ENCODE measurements at places on chromosomes 7 and 10. TPM values are rescaled to one million over a fixed set of nuclear protein-coding genes. Genes with fewer than 3 reads are reported as not detected.

GRCh38 chr7:1248916-1249581 is 16.4 kb downstream of the UNCX start:
- no peak for DNase-seq
- H3K36me3 ChIP-seq: no peaks in the 10 kb centered on the region
- no peak overlapping the region for H3K4me3 ChIP-seq
- H3K4me1 ChIP-seq: no peaks in the 10 kb centered on the region
- H3K27ac ChIP-seq: no peak overlapping the region

DNA sequence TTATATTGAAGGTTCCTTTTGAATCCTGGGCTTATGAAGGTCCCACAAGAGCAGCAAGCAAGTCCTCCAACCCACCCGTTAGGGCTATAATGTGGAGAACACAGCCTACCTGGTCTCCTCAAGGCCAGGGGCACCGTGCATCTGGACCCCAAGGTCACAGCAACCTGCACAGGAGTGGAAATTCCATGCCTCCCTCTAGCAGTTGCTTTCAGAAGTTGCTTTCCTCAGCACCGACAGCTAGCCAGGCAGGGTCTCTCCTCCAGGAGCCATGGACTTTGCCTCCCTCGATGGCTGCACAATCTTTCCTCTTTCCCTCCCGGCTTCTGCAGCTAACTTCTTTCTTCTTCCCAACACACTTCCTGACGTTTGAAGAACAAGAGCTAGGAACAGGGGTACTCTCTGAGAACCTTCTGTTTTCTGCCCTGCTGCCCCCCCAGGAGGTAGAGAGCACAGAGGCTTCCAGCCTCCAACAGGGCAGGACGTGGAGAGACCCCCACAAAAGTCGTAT is 149.8 kb downstream of the PTPN20 start:
- H3K27me3 ChIP-seq: peaks cover 6% of the 10 kb centered on the region
- H3K27ac ChIP-seq: no peak overlapping the region
- no peak for DNase-seq
- H3K4me1 ChIP-seq: peaks cover 6% of the 10 kb centered on the region
- no peak overlapping the region for H3K4me3 ChIP-seq
- no peaks in the 10 kb centered on the region for H3K36me3 ChIP-seq

- H3K4me1 ChIP-seq: peaks cover 3% of the 10 kb centered on the region
- no peak overlapping the region for H3K4me3 ChIP-seq
- H3K27ac ChIP-seq: no peak overlapping the region
- no peak for DNase-seq
- no peaks in the 10 kb centered on the region for H3K36me3 ChIP-seq
- peaks cover 7% of the 10 kb centered on the region for H3K27me3 ChIP-seq
Observed at GRCh38 chr10:112338957-112339356, 35.0 kb upstream of the ACSL5 start.

GRCh38 chr7:25820432-25821040 is 331.5 kb upstream of the NFE2L3 start:
- no peak overlapping the region for H3K27ac ChIP-seq
- H3K4me1 ChIP-seq: no peaks in the 10 kb centered on the region
- H3K36me3 ChIP-seq: no peaks in the 10 kb centered on the region
- no peak overlapping the region for H3K4me3 ChIP-seq

DNA sequence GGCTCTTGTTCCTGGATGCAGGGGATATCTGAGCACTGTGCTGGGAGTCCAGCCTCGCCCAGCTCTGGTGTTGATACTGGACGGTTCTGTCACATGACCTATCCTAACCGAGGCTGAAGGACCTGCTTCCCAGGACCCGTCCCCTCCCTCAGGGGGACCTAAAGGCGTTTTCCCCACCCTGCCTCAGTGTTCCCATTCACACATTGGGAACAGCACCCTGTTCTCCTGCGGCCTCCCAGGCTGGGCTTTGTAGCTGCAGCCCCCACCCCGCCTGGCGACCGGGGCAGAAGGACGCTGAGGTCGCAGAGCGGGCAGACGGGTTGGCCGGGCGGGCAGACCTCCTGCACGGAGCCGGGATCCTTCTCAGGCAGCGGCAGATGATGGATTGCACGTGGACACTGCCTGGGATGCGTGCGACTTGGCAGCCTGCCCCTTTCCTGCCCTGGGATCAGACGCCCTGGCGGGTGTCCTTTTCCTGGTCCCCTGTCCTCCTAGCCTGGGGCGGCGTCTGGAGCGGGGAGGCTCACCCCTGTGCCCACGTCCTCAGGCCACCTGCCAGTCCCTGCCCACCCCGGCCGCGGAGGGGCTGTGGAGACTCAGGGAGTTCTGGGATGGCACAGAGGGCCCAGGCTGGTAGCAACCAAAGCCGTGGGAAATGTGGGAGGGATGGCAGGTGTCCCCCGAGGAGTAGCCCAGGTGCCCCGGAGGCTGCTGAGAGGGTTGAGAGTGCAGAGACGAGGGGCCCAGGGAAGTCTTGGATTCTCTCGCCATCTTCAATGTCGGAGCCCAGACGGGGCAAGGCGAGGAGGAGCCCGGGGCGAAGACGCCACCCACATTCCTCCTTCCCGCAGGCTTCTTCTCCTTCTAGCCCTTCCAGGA is 17.2 kb upstream of the PSMG3 start:
- peaks cover 9% of the 10 kb centered on the region for H3K4me1 ChIP-seq
- H3K27me3 ChIP-seq: peaks cover 18% of the 10 kb centered on the region
- no peak overlapping the region for H3K4me3 ChIP-seq
- no peak overlapping the region for H3K27ac ChIP-seq

DNA sequence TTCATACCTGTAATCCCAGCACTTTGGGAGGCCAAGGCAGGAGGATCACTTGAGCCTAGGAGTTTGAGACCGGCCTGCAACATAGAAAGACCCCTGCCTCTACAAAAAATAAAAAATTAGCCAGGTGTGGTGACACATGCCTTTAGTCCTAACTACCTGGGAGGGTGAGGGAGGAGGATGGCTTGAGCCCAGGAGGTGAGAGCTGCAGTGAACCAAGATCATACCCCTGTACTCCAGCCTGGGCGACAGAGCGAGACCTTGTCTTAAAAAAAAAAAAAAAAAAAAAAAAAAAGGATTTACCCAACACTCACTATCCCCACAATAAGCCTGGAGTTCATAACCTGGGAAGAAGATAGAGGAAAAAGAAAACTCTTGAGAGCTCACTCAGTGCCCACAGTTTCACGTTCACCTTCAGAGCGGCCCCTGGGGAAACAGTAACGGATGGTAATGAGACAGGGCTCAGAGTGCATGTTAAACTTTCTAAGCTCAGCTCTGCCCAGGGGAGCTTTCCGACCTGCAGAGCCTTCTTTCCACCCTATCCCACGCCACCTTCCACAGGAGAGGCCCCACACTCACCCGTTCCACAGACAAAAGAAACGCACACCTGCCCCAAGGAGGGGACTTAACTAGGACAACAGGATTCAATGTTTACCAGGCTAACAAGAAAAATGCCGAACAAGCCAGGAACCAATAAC is 259.8 kb upstream of the KLF14 start:
- no peak for DNase-seq
- H3K4me3 ChIP-seq: no peak overlapping the region
- H3K36me3 ChIP-seq: peaks cover 6% of the 10 kb centered on the region
- H3K27ac ChIP-seq: peak overlapping the region; percentile 28

DNA sequence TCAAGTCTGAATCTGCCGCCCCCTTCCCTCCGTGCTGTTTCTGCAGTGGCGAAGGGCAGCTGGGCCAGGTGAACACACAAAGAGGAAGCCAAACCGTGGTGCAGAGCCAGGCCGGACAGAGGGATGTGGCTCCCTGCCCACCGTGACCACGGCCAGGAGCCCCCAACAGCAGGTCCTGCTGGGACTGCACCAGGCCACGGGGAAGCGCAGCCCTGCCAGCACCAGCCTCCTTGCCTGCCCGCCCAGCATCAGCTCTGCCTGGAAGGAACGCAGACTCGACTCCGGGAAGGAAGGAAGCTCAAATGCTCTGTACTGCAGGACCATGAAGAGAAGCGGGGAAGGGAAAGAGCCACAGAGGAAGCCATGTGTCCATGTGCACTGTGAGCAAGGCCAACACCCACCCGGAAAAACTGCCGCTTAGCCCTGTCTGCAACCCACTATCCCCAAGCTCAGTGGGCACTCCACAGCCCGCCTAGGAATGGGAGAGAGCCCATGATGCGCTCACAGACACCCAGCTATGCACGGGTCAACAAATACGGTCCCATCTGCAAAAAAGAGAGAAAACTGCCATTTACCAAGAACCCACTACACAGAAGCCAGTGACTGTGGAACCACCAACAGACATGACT is 19.0 kb downstream of the GPER1 start:
- no peak overlapping the region for H3K4me3 ChIP-seq
- H3K27me3 ChIP-seq: no peaks in the 10 kb centered on the region
- no peak overlapping the region for H3K27ac ChIP-seq
- no peak for DNase-seq

DNA sequence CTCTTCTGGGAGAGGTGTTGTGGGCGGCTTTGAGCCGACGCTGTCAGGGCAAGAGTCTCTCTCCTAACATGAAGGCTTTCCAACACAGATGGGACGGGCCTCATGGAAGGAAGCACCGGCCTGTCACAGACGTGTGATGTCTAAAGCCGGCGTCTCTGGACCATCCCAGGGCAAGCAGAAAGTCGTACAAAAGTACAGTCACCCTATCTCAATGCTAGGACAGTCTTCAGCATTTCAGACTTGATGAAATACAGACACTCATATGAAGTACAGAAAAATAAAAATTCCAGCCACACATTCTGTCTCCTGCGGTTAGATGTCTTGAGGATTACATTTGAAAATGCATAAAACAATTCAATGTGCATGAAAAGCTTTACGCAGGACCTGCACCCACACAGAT is 30.6 kb downstream of the CYP2W1 start:
- DNase-seq: no peak
- peaks cover 7% of the 10 kb centered on the region for H3K4me1 ChIP-seq
- H3K4me3 ChIP-seq: no peak overlapping the region

- no peak for DNase-seq
- no peak overlapping the region for H3K4me3 ChIP-seq
- peaks cover 8% of the 10 kb centered on the region for H3K4me1 ChIP-seq
- H3K27ac ChIP-seq: no peak overlapping the region
- no peaks in the 10 kb centered on the region for H3K27me3 ChIP-seq
Observed at GRCh38 chr7:96697822-96698221, 11.8 kb downstream of the SEM1 start.

DNA sequence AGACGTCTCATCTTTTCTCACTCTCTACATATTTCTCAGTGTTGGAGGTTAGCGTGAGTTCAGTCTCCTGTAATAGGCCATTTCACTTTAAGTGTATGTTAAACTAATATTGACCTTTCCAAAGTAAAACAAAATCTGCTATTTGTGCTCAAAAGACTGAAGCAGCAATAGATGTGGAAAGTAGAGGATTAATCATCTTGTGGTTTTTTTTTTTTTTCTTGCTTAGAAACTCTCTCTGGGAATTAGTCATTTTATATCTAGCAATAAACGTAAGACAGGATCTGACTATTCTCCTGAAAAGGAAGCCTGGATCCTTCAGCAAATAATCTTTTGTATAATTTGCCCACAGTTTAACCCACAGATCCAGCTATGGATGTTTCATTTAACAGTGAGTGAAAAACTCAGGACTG is 81.7 kb downstream of the NRP1 start:
- H3K27me3 ChIP-seq: peaks cover 10% of the 10 kb centered on the region
- peaks cover 4% of the 10 kb centered on the region for H3K36me3 ChIP-seq
- peaks cover 26% of the 10 kb centered on the region for H3K4me1 ChIP-seq
- H3K27ac ChIP-seq: no peak overlapping the region

DNA sequence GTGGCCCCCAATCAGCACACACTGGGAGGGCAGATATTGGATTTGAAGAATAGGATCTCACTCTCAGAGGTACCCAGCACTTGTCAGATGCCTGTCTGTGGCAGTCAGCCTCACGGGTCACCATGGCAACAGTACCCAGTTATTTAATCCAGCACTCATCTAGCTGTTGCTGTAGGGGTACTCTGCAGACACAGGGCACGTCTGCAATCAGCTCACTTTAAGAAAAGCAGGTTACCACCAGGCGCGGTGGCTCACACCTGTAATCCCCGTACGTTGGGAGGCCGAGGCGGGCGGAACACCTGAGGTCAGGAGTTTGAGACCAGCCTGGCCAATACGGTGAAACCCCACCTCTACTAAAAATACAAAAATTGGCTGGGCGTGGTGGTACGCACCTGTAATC is 11.9 kb downstream of the SFXN4 start:
- H3K4me1 ChIP-seq: no peaks in the 10 kb centered on the region
- no peak overlapping the region for H3K27ac ChIP-seq
- no peaks in the 10 kb centered on the region for H3K27me3 ChIP-seq
- no peak overlapping the region for H3K4me3 ChIP-seq
- peaks cover 36% of the 10 kb centered on the region for H3K36me3 ChIP-seq

Gene GFRA1
- not detected for total RNA-seq

Gene HSPA12A
- total RNA-seq: 0.06 TPM

Gene JCAD
- 0.03 TPM for total RNA-seq

Gene EIF5AL1
- 0.94 TPM for total RNA-seq

Gene CNPY1
- total RNA-seq: not detected

Gene JAKMIP3
- total RNA-seq: 0.17 TPM

Gene TSPAN12
- total RNA-seq: not detected
